ENCODE measurements at places on chromosomes 16 and 17. TPM values are rescaled to one million over a fixed set of nuclear protein-coding genes. Genes with fewer than 3 reads are reported as not detected.
A peak's percentile ranks its signal among the peaks of the same experiment; 100 is the strongest.

DNA sequence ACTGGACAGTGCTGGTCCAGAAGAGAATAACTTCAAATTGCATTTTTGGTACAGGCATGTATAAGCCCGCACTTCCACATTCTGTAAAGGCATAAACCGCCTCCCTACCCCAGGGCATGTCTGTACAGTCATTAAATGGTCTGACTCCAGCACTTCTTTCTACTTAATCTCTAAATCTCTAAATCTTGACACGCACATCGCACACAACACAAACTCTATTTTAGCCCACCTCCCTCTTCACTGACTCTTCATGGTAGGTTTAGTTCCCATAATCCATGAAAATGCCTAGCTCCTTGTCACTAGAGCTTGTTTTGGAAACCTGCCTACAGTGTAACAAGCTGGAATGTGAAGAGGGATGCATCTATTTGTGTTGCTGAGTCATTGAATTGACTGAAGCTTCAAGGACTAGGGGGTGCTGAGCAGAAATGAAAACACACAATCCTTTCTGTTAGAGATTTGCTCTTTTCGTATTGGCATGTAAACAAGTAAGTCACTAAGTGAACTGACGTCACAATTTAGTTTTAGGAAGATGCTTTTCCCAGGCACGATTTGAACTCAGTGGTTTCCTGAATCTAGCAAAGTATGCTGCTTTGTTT lies 1.6 kb upstream of the DUSP14 start:
- ATAC-seq = no peak

Gene ITGAD
- total RNA-seq = not detected

GRCh38 chr17:732902-733720 lies 715 bp downstream of the TLCD3A start:
- peak; percentile 57 for ATAC-seq

DNA sequence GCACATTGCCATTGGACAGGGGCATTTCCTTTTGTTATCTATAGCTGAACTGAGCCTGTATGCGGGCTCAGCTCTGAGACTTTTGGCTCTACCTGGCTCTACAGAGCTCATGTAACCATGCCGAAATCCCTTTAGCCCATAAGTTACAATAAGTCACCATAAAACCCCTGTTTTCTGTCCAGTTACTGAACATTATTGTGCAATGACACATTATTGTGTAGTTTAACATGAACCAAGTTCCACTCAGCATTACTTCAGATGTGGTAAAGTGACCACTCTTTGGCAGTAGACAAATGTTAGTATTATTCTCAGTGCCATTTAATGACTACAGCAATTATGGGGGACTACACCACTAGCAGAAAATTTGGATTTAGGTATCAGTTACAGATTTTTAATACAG lies 65.4 kb upstream of the RASL10B start:
- ATAC-seq = no peak

GRCh38 chr16:11056993-11057649 lies 112.8 kb downstream of the CLEC16A start:
- ATAC-seq = no peak

GRCh38 chr17:70613681-70614080 lies 444.3 kb downstream of the KCNJ2 start:
- no peak for ATAC-seq

- ATAC-seq = peak; percentile 42
Measured at GRCh38 chr16:70478912-70479341, 24.5 kb downstream of the FCSK start.

- no peak for ATAC-seq
Measured at GRCh38 chr16:75420987-75421819, 12.1 kb downstream of the CFDP1 start.

DNA sequence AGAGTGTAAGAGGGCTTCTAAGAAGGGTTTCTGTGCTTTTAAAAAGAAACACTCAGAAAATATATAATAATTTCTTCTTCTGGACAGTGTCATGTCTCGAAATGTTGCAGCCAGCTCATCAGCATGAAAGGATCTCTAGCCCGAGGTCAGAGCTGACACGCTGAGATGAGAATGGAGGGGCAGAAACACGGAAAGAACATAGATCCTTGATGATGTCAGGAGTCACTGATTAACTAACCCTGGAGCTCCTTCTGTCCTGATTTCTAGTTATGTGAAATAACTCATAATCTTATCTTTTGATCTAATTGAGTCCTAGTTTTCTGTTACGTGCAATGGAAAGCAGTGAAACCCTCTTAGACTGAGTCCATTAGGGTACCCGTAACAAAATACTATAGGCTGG lies 10.3 kb upstream of the TOX3 start:
- ATAC-seq = no peak

GRCh38 chr16:85306071-85306792 lies 194.0 kb upstream of the CIBAR2 start:
- ATAC-seq = peak; percentile 92

GRCh38 chr17:13727441-13728171 lies 125.9 kb upstream of the HS3ST3A1 start:
- ATAC-seq = no peak

DNA sequence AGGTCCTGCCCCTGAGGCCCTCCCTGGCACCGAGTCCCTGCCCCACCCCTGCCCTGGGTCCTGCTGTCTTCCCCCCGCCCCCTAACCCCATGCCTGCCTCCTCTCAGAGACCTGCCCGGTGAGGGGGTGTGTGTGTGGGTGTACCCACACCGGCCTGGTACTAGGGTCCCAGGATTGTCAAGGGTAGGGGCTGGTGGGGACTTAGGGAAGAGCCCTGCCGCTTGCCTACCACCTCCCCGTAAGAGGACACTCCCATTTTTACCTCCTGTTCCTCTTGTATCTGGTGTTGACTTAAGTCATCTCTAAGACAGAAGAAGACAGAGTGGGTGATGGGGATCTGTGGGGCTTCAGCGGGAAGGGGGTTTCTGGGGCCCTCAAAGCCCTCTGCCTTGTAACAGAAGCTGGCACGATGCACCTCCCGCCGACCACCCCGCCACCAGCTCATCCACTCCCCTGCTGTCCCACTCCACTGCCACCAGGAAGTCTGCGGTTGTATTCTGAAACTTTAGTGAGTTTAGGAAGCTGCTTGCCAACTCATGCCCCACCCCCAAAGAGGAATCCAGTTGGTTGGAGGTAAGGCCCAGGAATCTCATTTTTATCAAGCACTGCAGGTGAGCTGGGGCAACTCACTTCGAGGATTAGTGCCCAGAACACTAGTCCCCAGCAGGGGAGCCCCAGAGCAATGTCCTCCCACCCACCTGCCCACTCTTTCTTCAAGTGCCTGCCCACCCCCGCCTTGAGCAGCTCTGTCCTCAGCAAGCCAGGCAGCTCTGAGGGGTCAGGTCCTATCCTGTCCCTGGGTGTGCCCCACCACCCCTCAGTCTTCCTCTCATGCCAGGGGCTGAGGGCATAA lies 5.6 kb downstream of the SPATA32 start:
- no peak for ATAC-seq

- no peak for ATAC-seq
Measured at GRCh38 chr17:61155590-61156237, 243.9 kb upstream of the TBX2 start.

DNA sequence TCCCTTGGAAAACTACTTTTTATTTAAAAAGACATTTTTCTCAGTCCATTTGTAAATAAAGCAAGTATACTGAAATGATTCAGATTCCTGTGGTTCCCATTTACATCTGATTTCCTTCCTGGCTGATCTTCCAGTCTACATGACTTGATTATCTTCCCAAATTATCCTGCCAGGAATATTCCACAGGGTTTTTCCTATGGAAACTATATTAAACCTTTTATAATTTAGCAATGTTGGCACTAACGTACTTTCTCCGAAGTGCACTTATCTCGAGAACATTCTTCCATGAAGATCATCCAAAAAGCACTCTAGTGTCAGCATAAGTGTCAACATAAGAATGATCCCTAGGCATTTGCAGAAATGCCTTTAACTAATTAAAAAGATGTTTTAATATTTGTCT lies 347.7 kb upstream of the KIF2B start:
- no peak for ATAC-seq

Gene NEUROD2
- total RNA-seq = not detected
